ENCODE measurements at places on chromosomes 6 and 20. TPM values are rescaled to one million over a fixed set of nuclear protein-coding genes. Genes with fewer than 3 reads are reported as not detected.

The SLC22A7 gene
- total RNA-seq: 0.32 TPM

The OTOR gene
- total RNA-seq: not detected

The ANKEF1 gene
- total RNA-seq: 6.7 TPM

The THBD gene
- 5.9 TPM for total RNA-seq

The CST2 gene
- total RNA-seq: not detected

The CLVS2 gene
- total RNA-seq: 0.92 TPM

The SLC26A8 gene
- total RNA-seq: 0.35 TPM

The CCN6 gene
- total RNA-seq: not detected

The EDN1 gene
- 14.0 TPM for total RNA-seq

The DDAH2 gene
- 99.5 TPM for total RNA-seq

The ABHD12 gene
- 47.3 TPM for total RNA-seq

The RHAG gene
- not detected for total RNA-seq

All from mucosa of descending colon (tissue), 3 donors.